SK-N-DZ (cell line): ENCODE measurements at places on chromosomes 7 and 10.

DNA sequence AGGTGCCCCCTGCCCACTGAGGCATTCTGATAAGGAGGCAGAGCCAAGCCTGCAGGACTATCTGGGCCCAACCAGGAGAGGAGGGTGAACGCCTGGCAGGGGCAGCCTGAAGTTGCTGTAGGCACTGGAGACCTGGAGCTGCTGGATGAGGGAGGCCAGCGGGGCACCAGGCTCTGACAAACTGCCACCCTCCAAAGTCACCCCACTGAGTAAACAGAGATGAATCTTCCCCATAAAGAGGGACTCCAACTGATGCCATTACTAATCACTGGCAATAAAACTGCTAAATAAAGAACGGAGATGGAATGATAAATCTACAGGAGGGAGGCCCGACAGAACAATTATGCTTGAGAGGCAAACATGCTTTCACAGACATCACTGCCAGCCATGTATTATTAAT is 44.2 kb downstream of the DRGX start:
- no peak for DNase-seq

- no peak for DNase-seq
These were observed 4.5 kb upstream of the IFIT2 start for GRCh38 chr10:89297356-89297755.

- no peak for DNase-seq
These were observed 42.9 kb downstream of the TAX1BP1 start for GRCh38 chr7:27782849-27783248.

GRCh38 chr10:11193001-11193551 is 175.4 kb downstream of the CELF2 start:
- DNase-seq: no peak

DNA sequence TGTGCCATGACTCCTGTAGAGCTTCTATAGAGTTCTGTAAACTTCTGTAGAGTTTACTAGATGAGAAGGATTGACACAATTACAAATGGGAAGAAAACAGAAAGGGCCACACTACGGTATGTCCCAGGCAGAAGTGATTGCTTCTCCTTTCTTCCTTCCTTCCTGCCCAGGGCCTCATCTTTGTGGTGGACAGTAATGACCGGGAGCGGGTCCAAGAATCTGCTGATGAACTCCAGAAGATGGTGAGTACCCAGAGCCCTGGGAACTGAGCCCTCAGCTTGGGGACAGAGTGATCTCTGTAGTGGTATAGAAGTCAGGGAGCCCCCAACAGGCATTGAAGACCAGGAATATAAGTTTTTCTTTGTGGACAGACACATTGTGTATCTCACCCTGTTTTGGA is 1.7 kb downstream of the ARF5 start:
- DNase-seq: no peak

DNA sequence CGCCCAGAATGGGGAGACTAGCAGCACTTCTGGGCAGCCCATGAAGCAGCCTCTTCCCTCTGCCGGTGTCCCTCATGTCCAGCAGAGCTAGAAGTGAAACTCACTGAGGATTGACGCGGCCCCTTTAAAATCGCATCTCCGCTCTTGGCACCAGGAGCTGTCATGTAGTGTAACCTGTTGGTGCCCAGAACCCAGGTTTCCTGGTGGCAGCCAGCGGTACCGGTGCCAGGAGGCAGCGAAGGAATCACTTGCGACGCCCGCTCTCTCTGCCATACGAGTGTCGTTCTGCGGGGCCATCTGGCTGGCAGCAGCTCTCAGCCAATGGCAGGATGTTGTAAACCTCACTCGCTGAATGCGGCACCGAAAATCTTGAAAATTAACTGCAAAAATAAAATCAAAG is 82.7 kb downstream of the CUX1 start:
- DNase-seq: no peak

DNA sequence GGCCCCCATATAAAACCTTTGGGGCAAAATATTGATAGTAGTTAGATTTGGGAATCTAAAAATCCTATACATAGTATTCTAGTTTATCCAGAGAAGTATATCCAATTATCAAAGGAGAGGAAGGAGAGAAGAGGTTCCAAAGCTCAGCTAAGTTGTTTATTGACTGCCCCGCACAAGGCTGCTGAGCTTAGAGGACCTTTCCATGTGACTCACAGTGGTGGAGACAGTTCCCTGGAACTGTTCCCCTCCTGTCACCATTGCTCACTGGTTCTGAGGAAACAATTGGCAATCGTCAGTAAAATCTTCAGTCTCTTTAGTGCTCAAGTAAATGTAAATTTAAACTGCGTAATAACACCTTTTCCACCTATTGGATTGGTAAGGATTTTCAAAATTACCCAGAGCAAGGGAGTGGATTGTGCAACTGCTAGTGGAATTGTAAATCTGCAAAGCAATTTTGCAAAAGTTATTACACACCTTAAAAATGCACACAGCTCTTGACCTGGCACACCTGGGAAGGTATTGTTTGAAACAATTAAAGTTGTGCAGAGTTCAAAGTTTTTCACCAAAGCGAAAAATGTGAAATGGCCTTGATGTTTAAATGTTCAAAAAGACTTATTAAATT is 63.1 kb downstream of the EEPD1 start:
- no peak for DNase-seq

DNA sequence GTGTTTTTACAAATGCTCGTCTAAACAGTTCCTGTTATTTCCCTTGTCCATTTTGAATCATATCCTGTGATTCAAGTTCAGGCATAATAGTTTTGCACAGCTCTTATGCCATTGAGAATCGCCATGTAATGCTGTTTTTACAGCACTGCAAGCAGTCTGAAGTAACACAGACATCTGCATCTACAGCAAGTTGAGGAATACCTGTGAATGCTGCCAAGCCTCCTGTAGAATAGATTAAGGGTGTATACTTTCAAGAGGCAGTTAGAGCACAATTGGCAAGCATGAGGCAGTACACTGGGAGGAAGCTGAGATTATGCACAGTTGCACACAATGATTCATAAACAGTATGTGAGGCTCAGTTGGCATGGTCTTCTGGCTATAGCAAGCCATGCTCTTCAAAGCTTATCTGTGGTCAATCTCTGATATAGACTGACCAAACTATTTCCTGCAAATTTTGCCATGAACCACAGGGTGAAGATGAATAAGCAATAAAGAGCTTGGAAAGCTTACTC is 121.9 kb upstream of the AKR1E2 start:
- no peak for DNase-seq

DNA sequence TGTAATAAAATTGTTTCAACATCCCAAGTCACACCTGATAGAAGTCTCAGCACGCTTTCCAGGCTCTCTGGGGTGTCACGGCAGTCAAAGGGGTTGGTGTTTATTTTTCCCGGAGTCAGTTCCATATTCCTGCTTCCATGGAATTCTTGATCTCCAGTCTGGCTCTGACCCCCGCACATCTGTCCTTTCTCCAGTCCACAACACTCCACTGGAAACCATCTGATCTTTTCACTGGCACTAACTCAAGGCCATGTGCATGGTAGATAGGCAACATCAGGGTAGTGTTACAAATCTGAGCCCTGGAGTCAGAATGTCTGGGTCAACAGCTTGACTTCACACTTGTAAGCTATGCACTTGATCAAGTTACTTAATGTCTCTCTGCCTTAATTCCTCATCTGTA is 176.2 kb downstream of the WDR11 start:
- peak; percentile 29 for DNase-seq

DNA sequence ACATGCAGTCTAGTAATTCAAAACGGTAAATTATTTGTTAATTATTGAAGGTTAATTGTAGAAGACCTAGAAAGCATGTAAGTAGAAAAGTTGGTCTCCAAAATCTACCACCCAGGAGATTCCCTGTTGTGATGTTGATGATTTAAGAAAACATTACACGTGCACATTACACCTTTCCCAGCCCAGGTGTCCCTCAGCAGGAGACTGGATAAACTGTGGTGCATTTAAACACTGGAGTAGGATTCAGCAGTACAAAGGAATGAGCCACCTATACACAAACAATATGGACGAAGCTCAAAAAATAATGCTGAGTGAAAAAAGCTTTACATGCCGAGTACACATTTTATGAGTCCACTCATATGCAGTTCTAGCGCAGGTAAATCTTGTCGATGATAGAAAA is 109.0 kb upstream of the STARD3NL start:
- DNase-seq: no peak

GRCh38 chr7:31078363-31078990 is 26.4 kb downstream of the ADCYAP1R1 start:
- DNase-seq: no peak

GRCh38 chr10:110792476-110793125 is 79.1 kb upstream of the PDCD4 start:
- peak; percentile 73 for DNase-seq

DNA sequence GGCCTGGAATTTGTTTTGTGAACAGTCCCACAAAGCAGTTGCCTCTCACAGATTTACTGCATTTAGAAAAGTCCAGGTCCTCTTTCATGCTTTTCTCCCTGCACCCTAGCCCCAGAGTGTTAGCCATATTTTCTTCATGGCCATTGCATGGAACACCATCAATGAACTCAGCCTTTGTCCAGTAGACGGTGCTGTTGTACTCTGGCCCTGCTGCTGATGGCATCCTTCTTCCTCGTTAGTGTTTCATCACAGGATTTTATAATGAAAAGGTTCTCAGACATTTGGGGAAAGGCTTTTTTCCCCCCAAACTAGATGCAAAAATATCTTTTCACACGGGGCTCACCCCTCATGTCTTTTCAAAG is 93.0 kb upstream of the SLC25A13 start:
- peak; percentile 71 for DNase-seq

- no peak for DNase-seq
These were observed 78.3 kb upstream of the NRP1 start for GRCh38 chr10:33412653-33413361.

DNA sequence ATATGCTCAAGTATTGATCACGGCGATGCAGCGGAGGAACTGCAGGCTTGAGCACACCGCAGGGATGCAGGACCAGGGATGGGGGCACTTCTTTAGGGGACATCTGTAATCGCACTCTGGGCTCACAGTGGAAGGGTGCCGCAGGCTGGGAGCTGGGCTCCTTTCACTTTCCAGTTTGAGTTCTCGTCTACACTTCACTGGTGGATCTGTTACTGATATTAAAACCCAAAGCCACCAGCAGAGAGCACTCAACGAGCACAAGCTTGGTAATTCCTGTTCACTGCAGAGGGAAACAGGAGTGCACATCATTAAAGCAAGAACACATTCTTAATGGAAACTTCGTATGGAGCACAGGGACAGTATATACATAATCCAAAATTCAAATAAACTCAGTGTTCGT is 91.3 kb downstream of the PARD3 start:
- DNase-seq: peak; percentile 23

DNA sequence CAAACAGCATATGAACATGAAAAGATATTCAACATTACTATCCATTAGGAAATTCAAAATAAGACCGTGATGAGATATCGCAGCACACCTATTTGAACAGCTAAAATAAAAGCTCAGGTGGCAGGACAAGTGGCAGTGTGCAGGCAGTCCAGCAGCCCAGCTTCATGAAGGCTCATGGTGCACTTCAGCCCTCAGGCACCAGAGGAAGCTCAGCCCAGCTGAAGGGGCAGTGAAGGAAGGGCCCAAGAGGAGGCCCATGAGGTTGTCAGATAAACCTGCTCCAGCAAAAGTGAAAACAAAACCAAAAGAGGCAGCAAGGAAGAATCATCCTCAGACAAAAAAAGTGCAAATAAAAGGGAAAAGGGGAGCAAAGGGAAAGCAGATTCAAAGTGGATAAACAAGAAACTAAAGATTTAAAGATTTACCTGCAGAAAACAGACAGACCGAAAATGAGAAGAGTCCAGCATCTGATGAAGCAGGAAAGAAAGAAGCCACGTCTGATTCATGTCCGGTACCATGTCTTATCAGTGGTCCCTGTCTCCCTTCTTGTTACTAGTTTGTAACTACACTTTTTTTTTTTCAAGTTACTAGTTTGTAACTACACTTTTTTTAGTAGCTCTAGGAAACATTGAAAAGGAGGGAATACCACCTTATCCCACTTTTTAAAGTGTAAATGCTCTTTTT is 15.0 kb upstream of the FAM24B start:
- DNase-seq: no peak

GRCh38 chr7:30979027-30979426 is 15.3 kb downstream of the GHRHR start:
- no peak for DNase-seq

DNA sequence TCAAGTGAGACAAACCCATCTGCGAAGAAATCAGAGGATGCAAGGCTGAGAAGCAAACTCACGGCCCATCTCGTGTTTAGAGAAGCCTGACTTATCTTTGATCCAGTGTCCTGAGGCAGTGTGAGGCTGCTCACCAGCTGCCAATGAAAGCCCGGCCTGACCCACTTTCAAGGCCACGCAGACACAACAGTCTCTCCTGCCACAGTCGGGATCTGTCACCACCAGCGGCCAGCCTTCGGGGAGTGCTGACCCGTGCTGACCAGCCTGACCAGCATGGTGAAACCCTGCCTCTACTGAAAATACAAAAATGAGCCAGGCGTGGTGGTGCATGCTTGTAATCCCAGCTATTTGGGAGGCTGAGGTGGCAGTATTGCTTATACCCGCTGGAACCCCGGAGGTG is 7.4 kb upstream of the DNAJB6 start:
- DNase-seq: no peak

- DNase-seq: no peak
These were observed 758.7 kb upstream of the CELF2 start for GRCh38 chr10:10259013-10259412.

GRCh38 chr7:43232366-43232765 is 119.9 kb downstream of the HECW1 start:
- no peak for DNase-seq

- no peak for DNase-seq
These were observed 9.5 kb downstream of the EPHA1 start for GRCh38 chr7:143399151-143399550.

DNA sequence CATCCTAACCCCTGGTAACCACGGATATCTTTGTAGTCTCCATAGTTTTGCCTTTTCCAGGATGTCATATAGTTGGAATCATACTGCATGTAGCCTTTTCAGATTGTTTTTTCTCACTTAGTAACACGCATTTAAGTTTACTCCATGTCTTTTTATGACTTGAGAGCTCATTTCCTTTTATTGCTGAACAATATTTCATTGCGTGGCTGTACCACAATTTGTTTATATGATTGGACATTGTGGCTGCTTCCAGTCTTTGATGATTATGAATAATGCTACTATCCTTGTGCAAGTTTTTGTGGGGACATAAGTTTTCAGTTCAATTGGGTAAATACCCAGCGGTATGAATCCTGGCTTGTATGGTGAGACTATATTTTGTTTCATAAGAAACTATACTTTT is 60.8 kb downstream of the AOAH start:
- no peak for DNase-seq

- DNase-seq: no peak
These were observed 94.2 kb downstream of the NKX6-2 start for GRCh38 chr10:132691711-132692153.

- DNase-seq: peak; percentile 68
These were observed 151.5 kb upstream of the FAM3C start for GRCh38 chr7:121547544-121548092.

DNA sequence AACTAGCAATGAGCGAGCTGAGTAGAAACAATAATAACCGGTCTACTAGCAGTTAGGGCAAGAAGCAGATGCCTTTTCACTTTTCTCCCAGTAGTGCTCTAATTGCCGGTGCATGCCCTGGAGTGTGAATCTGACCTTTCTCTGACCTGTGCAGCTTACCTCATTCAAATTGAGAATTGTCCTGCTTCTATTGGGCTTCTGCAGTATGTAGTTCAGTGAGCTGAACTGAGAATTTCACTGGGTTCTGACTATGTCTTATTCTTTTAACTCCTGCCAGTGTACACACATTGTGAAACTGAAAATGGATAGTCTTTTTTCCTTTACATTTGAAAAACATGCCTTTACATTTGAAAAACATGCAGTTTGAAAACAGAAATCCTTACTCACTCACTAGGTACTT is 157.9 kb upstream of the GRM3 start:
- DNase-seq: no peak

- no peak for DNase-seq
These were observed 378.8 kb upstream of the C7orf33 start for GRCh38 chr7:148211740-148212151.
